ENCODE measurements at places on chromosomes 1 and 21. TPM values are rescaled to one million over a fixed set of nuclear protein-coding genes. Genes with fewer than 3 reads are reported as not detected.

The CELA3A gene
- not detected for total RNA-seq

GRCh38 chr1:15038232-15039016 lies 115.1 kb upstream of the TMEM51 start:
- no peak for DNase-seq

GRCh38 chr1:185681034-185681633 lies 53.1 kb upstream of the HMCN1 start:
- no peak for DNase-seq

- DNase-seq: no peak
Observed at GRCh38 chr1:2272686-2273400, 44.7 kb downstream of the SKI start.

The VASH2 gene
- total RNA-seq: 1.0 TPM

DNA sequence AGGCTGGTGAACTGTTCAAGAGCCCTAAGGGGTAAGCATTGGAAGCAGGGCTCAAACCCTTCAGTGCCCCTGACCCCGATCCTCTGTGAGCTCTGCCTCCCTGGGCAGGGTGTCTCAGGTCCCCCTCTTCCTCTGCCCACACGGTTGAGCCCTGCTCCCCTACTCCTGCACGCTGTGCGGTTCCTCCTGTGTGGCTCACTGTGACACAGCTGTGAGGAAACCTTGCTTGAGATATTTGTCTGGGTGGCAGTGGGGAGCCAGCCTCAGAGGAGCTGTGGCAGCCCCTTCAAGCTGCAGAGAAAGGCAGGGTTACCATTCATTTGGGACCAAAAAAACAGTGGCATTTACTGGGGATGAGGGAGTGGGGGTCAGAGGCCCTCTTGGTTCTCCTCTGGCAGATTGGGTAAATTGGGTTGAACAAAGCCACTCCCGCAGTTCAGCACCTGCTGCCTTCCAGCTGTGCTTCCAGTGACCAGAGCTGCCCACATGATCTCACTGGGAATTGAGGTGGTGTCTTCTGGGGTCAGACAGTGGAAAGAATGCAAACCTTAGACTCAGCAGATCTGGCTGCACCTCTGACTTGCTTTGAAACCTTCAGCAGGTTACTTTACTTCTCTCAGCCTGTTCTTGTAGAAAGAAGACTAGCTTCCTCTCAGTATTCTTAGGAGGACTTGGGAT lies 60.6 kb upstream of the CD1D start:
- no peak for DNase-seq

The LIX1L gene
- 34.1 TPM for total RNA-seq

GRCh38 chr1:245995474-245995873 lies 511.6 kb downstream of the SMYD3 start:
- DNase-seq: no peak

DNA sequence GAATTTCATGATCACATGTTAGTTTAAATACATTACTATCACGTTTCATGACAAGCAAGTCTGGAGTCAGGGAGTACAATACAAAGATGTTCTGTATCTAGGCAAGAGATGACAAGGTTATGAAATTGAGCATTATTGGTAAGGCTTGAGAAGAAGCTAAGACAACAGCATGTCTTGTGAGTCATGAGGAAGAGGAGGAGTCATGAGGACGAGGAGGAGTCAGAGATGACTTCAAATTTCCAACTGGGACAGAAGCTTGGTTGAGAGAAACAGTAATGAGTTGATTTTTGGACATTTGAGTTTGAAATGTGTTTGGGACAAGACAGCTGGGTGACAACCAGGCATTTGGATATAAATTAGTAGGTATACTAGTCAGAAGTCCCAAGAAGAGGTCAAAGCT lies 4.3 kb upstream of the UBE2U start:
- DNase-seq: no peak

The PRRX1 gene
- 1.2 TPM for total RNA-seq

GRCh38 chr1:1432274-1432950 lies 3.1 kb upstream of the VWA1 start:
- no peak for DNase-seq

All from SJSA1 (cell line).